Tibial nerve (tissue), 4 donors: ENCODE measurements at places on chromosomes 11 and 22. TPM values are rescaled to one million over a fixed set of nuclear protein-coding genes. Genes with fewer than 3 reads are reported as not detected.
A peak's percentile ranks its signal among the peaks of the same experiment; 100 is the strongest.

TXNRD2 gene
- 34.8 TPM for total RNA-seq

DNA sequence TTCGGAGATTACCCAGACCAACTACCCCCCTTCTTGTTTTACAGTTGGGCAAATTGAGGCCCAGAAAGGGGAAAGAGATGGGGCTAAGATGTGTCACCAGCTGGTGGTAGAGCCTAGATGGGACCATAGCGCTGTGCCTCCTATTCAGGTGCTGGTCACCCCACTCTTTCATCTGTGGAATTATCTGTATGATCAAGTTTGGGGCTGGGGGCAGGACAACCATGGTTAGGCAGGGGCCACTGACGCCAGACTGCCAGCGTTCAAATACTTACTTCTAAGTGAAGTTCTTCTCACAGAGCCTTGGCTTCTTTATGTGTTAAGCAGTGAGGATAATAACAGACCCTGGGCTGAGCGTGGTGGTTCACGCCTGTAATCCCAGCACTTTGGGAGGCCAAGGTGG is 55.9 kb downstream of the IGLL1 start:
- no peak overlapping the region for H3K27ac ChIP-seq
- no peak for DNase-seq
- no peak overlapping the region for H3K4me3 ChIP-seq

DNA sequence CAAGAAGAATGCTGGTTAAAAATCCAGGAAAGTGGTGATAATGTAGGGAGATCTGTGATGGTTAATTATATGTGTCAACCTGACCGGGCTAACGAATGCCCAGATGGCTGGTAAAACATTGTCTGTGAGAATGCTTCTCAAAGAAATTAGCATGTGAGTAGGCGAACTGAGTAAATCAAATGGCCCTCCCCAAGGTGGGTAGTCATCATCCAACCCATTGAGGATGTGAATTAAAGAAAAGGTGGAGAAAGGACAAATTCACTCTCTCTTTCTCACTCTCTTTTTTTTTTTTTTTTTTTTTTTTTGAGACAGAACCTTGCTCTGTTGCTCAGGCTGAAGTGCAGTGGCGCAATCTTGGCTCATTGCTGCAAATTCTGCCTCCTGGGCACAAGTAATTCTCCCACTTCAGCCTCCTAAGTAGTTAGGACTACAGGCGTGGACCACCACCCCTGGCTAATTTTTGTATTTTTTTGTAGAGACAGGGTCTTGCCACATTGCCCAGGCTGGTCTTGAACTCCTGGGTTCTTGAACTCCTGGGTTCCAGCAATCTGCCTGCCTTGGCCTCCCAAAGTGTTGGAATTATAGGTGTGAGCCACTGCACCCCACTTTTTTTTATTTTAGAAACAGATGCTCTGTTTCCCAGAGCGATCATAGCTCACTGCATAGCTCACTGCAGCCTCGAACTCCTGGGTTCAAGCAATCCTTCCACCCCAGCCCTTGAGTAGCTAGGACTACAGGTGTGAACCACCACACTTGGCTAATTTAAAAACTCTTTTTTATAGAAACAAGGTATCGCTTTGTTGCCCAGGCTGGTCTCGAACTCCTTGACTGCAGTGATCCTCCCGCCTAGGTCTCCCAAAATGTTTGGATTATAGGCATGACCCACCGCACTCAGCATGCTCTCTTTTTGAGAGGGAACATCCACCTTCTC is 22.0 kb upstream of the P2RY6 start:
- DNase-seq: no peak
- no peaks in the 10 kb centered on the region for H3K27me3 ChIP-seq
- H3K27ac ChIP-seq: no peak overlapping the region
- H3K4me1 ChIP-seq: no peaks in the 10 kb centered on the region

MRGPRX4 gene
- total RNA-seq: not detected

OR5AN1 gene
- not detected for total RNA-seq

DNA sequence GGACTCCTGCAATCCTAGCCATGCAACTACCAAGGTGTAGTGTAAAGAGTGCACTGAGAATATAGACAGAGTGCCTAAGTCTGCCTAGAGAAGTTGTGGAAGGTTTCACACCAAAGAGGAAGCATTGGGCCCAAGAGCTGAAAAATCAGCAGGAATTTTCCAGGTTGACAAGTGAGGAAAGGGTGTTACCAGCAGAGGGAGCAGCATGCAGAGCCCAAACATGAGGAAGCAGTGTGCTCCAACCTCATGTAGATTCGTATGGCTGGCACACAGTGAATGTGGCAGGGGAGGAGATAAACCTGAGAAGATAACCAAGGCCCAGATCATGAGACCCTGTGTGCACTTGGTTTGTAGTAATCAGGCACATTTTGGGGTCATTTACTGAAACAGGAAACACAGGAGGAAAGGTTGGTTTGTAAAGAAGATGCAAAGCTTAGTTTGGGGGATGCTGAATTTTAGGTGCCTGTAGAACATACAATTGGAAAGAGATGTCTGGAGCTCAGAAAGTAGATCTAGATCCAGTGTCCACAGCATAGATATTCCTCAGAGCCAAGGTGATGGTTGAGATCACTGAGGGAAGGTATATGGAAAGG is 1.7 kb downstream of the HPX start:
- H3K36me3 ChIP-seq: no peaks in the 10 kb centered on the region
- no peaks in the 10 kb centered on the region for H3K4me1 ChIP-seq
- DNase-seq: peak; percentile 64
- H3K4me3 ChIP-seq: no peak overlapping the region
- no peaks in the 10 kb centered on the region for H3K27me3 ChIP-seq
- no peak overlapping the region for H3K27ac ChIP-seq

GRCh38 chr11:120713296-120713695 is 201.7 kb downstream of the GRIK4 start:
- no peaks in the 10 kb centered on the region for H3K27me3 ChIP-seq
- no peak for DNase-seq
- no peaks in the 10 kb centered on the region for H3K36me3 ChIP-seq
- peaks cover 25% of the 10 kb centered on the region for H3K4me1 ChIP-seq
- no peak overlapping the region for H3K27ac ChIP-seq
- no peak overlapping the region for H3K4me3 ChIP-seq

PRDM10 gene
- total RNA-seq: 9.2 TPM
